ENCODE measurements at places on chromosomes 7 and 10. TPM values are rescaled to one million over a fixed set of nuclear protein-coding genes. Genes with fewer than 3 reads are reported as not detected.

DNA sequence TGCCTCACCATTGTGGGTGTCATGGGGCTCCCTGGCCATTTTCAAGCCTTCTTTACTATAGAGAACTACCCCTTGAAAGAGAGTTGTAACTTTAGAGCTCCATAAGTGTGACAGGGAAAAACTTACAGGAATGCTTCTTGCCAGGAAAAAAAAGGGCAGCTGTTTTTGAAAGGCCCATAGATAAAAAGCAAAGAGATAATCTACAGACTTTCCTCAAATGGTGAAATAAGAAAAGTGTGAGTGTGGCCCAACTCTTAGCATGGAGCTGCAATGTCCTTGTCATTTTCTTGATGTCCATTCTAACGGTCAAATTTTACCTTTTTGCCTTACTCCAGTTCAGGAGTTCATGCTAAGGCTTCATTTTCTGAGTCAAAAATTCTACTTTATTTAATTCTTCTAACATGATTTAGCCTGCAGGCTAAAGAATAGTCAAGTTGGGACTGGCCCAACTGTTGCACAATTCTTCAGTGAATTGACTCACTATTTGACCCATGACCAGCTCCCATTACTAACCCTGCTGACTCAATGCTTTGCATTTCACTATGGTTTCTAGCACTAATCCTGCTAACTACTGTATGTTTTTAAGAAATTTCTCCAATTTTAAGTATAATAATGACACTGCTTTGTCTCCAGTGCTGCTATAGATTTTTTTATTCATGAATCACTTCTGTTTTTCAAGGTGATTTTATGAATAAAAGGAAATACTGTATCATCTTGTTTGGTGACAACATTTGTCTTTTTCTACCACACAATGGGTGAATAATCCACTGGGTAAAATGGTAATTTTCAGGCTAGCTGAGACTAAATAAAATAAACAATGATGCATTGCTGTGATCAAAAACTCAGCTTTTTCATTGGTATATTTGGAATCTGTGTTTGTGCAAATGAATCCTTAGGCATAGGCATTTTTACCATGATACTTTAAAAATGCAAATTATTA lies 41.4 kb upstream of the SGCE start:
- DNase-seq, result peak; percentile 72

The ADK gene
- 13.0 TPM for total RNA-seq

DNA sequence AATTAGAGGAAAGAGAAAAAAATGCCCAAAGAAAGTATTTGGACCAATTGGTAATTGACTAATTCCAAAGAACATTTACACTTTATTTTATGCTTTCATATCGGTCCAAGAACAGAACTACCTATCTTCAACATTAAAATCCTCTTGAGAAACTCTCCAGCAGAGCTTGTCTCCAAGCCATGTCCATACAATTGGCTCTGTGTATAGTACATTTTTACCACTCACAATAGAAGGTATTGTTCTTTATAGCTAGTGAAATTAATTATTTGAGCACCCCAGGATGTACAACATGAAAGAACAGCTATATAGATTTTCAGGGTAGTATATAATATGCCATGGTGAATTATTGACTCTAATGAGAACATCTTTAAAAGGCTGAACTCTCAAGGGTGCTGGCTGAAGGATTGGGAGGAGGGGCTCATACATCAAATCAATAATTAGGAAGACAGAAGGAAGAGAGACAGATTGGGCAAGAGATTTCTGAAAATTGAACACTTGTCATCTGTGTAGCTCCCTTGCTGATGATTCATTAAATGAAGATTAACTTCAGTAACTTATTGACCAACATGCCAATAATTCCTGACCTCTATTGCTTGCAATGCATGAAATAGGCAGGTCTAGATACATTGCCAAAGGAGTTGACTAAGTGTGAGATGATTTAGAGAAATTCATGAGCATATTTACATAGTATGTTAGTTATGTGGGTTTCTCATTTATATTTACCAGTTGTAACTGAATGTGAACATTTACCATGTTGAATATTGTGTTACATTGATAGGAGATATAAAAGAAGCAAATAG lies 249.7 kb downstream of the MTERF1 start:
- DNase-seq, result no peak

- DNase-seq, result no peak
These were observed 29.2 kb downstream of the SORBS1 start for GRCh38 chr10:95531994-95532399.

The HTR5A gene
- total RNA-seq, result not detected

The TMEM236 gene
- total RNA-seq, result 0.46 TPM

GRCh38 chr7:131097662-131098376 lies 229.9 kb upstream of the MKLN1 start:
- no peak for DNase-seq

DNA sequence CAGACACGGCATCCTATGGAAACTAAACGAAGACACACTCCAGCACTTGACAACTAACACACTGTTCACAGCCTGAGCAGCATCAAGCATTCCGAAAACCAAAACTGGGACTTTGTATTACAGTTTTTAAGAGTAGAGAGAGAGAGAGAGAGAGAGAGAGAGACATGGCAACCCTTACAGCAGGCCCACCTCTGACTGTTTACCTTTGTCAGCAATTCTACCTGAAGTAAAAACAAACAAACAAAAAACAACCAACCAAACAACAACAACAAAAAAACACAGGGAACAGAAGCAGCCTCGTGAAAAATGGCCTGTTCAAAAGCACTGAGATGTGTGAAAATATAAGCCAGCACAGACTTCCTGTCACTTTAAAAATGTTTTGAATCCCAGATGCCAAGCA lies 118.0 kb downstream of the SPAG6 start:
- DNase-seq, result no peak

The PGAM2 gene
- 12.9 TPM for total RNA-seq

- no peak for DNase-seq
These were observed 40.0 kb upstream of the NPFFR1 start for GRCh38 chr10:70323697-70324338.
